A549 (cell line): ENCODE measurements at places on chromosomes 1 and 21.
A peak's percentile ranks its signal among the peaks of the same experiment; 100 is the strongest.

GRCh38 chr21:20404915-20405314 is 593.3 kb upstream of the NCAM2 start:
- no peak for DNase-seq

DNA sequence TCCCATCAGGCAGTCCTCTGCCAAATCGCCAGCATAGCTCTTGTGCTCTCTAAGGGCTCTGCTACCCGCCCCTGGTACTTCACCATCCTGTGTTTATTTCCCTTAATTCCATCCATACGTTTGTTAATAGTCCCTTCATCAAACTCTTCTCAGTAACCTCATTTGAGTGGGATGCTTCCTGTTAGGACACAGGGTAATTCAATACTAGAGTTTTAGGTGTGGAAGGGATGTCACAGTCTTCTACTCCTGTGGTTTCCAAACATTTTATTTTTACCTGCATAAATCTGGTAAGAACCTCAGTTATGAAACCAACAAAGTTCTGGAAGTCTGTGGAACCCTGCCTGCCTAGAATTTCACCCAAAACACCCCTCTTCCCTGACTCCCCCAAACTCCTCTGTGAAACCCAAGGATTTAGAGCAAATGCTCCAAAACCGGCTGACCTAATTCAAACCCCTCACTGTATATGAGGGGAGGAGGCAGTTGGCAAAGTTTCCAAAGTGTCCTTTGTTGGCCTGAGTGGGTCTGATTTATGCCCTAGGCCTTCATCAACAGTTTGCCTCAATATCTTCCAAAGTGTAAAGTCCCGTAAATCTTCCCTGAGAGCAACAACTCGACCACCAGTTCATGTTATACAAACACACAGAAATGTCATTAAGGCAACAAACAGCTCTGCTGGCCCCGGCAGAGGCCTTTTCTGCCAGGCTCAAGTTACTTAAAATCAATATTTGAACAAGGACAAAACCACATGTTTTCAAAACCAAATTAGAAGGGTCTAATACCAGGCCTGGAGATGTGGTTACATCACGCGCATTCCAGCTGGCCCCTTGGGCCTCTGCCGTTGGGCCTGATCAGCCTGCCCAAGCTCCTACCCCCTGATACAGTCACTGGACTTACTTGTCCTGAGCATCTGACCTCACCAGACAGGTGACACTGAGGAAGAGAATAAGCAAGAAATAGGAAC is 82.4 kb upstream of the FGGY start:
- peak; percentile 3 for DNase-seq

DNA sequence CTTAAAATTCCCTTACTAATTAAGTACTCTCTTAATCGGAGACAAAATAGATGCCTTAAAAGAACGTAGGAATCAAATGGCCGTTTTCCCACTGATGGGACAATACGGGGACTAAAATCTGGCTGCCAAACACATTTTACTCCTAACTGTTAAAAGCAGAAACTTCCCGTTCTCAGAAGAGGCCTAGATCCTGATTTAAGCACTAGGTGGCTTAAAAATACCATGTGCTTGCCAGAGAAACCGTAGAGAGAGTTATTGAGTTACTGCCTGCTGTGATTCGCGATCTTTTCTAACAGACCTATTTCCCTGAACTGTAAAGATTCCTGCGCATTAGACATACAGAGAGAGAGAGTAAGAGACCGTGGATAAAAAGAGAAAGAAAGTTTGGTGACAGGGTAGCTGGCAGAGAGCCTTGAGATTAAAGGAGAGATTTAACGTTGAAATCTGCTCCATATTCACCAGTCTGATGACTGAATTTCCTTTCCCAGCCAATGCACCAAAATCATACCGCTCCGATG is 54.4 kb upstream of the STUM start:
- no peak for DNase-seq

- DNase-seq: no peak
Measured at GRCh38 chr21:33825915-33826314, 89.7 kb downstream of the ATP5PO start.

DNA sequence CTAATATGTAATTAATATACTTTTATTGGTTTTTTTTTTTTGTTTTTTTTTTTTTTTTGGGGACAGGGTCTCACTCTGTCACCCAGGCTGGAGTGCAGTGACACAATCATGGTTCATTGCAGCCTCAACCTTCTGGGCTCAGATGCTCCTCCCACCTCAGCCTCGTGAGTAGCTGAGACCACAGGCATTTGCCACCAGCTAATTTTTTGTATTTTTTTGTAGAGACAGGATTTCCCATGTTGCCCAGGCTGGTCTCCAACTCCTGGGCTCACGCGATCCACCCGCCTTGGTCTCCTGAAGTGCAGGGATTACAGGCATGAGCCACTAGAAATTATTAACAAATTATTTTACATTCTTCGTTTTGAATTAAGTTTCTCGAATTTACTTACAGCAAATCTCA is 16.8 kb upstream of the POGZ start:
- no peak for DNase-seq

DNA sequence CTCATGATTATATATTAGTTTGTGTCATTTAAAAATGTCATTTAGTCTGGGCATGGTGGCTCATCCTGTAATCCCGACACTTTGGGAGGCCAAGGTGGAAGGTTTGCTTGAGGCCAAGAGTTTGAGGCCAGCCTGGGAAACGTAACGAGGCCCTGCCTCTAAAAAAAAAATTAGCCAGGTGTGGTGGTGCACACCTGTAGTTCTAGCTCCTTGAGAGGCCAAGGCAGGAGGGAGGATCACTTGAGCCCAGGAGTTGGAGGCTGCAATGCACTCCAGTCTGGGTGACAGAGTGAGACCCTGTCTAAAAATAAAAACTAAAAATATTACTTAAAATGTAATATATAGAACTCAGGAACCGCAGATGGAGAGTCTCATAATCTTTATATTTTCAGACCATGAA is 34.6 kb downstream of the RUNX3 start:
- no peak for DNase-seq

GRCh38 chr1:11787251-11787803 is 18.4 kb downstream of the MTHFR start:
- peak; percentile 30 for DNase-seq

DNA sequence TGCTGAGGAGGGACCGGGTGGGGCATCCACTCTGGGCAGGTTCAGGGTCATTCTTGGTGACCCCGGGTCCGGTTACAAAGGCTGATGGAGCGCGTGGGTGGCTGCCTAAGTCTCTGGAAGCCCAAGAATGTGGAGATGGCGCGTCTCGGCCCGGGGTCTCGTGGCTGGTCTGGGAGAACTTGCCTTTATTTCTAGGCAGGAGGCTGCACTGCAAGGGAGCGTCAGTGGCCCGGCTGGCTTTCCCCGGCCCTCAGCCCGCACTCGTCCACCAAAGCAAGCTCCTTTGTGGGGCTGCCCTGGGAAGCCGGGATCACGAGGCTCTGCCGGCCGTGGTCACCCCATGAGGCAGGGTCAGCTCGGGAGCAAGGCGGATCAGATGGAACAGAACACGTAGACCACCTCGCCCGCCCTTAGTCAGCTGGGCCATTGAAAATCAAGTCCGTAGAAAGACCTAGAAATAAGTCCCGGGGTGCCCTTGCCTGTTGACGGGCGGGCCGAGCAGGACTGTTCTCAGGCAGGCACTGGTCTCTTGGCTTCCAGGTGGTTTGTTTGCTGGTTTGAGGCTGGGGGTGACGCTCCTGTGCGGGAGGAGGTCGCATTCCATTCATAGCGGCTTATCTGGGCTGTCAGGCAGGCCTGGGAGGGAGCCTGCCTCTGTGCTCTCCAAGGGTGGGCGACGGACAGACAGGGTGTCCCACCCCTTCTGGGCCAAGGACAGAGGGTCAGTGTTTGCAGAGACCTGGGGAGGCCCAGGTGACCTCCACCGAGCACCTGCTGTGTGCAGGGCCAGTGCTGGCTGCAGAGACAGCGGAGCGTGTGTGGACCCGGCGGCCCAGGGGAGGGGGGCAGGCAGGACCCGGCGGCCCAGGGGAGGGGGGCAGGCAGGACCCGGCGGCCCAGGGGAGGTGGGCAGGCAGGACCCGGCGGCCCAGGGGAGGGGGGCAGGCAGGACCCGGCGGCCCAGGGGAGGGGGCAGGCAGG is 25.8 kb downstream of the COL18A1 start:
- DNase-seq: no peak

DNA sequence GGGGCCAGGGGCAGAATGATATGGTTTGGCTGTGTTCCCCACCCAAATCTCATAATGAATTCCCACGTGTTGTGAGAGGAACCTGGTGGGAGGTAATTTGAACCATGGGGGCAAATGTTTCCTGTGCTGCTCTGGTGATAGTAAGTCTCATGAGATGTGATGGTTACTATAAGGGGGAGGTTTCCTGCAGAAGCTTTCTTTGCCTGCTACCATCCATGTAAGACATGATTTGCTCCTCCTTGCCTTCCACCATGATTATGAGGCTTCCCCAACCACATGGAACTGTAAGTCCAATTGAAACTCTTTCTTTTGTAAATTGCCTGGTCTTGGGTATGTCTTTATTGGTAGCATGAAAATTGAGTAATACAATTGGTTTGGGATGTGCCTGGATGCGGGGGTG is 33.7 kb upstream of the LIN9 start:
- DNase-seq: no peak

DNA sequence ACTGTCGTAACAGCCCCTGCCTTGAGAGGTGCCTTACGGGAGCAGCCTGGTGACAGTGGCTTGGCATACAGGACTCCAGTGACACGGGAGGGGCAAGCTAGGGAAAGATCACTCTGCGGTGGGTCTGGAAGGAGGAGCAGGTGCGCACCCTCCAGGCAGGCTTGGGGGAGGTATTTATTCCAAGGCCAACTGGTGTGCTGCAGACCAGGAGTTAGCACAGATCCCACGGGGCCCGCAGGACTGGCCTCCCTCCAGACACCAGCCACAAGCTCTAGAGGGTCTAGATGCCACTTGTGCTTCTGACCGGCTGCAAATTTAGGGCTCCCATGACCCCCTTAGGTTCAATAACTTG is 22.1 kb downstream of the PSEN2 start:
- no peak for DNase-seq

DNA sequence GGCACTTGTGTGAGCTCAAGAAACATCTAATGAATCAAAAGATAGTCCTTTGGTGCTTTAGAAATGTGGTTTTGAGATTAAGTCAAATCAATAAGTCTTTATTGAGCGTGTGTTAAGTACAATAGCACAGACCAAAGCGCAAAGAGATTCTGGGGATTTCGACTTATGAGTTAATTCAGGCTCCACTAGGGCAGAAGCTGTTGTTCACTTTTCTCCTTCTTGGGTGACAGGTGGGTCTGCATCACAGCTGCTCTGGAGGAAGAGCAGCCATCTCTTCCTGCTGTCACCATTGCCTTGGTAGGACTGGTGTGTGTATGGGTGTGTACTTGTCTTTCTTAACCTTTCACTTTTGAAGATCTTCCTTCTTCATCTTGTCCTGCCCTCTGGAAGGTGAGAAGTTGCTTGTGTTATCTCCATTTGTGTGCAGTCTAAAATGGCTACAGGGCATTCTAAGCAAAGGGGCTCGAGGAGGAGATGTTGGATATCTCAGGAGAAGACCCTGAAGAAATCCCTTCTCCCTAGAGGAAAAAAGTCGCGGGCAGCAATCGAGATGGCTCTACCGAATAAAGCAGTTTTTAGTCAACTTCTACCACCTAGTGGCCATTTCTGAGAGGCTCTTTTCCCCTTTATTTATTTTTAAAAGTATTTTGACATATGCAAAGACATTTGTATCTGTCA is 22.9 kb upstream of the DISC1 start:
- peak; percentile 57 for DNase-seq

- DNase-seq: no peak
Measured at GRCh38 chr1:184588701-184589100, 166.0 kb downstream of the EDEM3 start.

GRCh38 chr1:116847688-116848531 is 61.8 kb upstream of the PTGFRN start:
- no peak for DNase-seq

- no peak for DNase-seq
Measured at GRCh38 chr1:9242338-9242969, 7.9 kb downstream of the H6PD start.

GRCh38 chr1:183730886-183731573 is 73.9 kb upstream of the RGL1 start:
- no peak for DNase-seq

GRCh38 chr1:20551945-20552727 is at the start of gene FAM43B:
FAM43B (plus strand) TSS chr1:20552573; CDS start chr1:20552974, 401 bp downstream.
- DNase-seq: peak; percentile 77

GRCh38 chr1:15797614-15798390 is 9.6 kb downstream of the UQCRHL start:
- DNase-seq: peak; percentile 72

GRCh38 chr1:234355782-234356510 is 17.3 kb upstream of the COA6 start:
- no peak for DNase-seq

GRCh38 chr1:57192222-57192621 is 226.4 kb upstream of the C8B start:
- no peak for DNase-seq

GRCh38 chr1:163273766-163274441 is 47.9 kb upstream of the NUF2 start:
- DNase-seq: no peak

GRCh38 chr1:243851765-243852164 is 1.7 kb upstream of the AKT3 start:
- DNase-seq: no peak

- DNase-seq: no peak
Measured at GRCh38 chr21:42681296-42682206, 28.1 kb downstream of the PDE9A start.

DNA sequence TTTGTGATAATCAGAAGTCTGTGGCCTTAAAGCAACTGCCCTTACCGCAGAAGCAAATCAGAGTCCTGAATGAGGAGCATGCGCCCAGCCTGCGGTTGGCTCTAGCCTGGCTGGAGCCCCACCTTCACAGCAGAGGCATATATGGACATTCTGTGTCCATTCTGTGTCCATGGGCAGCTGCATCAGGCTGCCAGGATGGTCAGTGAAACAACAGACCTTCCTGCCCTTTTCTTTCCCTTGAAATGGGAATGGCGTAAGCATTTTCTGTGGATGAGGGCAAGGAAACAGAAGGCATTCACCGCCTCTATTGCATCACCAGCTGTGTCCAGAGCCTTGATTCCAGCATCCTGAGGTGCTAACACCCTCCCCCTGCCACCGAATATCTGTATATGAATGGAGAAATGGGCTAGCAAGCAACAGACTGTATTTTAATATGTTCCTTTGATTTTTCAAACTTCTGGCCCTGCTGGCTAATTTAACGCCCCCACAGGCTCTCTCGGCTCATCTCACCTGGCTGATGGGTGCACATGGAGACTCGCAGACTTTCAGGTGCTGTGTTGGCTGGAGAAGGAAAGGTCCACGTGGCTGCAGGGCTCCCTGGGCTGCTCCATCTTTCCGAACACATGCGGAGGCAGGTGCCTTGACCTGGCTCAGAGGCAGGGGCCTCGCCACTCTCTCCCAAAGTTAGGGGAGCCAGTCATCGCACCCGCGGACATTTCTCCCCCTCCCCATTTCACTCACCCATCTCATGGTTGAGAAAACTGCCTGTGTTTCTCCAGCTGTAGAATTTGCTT is 159.2 kb downstream of the GALNT2 start:
- no peak for DNase-seq
